ENCODE measurements at places on chromosomes 1 and 21. TPM values are rescaled to one million over a fixed set of nuclear protein-coding genes. Genes with fewer than 3 reads are reported as not detected.

DNA sequence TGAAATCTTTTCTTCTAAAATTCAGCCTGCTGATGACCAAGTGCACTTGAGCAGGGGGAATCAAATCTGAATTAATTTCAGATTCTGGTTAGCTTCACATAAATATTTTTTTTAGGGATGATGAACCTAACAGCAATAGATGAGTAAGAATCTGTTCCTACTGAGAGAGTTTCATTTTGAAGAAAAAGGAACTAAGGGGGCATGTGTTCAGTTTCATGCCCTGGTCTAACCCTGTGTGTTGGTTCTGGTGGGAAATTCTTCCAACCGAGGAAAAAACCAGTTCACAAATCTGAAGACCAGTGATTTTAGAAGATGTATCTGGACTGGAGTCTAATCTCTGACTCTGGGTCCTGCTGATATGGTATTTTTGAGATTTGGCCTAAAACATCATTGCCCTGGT is 13.7 kb downstream of the SELL start:
- no peak for DNase-seq
- no peaks in the 10 kb centered on the region for H3K27me3 ChIP-seq
- peaks cover 10% of the 10 kb centered on the region for H3K4me1 ChIP-seq
- no peak overlapping the region for H3K27ac ChIP-seq
- no peak overlapping the region for H3K4me3 ChIP-seq
- H3K36me3 ChIP-seq = no peaks in the 10 kb centered on the region

Gene TNNT2
- 1.1 TPM for total RNA-seq

DNA sequence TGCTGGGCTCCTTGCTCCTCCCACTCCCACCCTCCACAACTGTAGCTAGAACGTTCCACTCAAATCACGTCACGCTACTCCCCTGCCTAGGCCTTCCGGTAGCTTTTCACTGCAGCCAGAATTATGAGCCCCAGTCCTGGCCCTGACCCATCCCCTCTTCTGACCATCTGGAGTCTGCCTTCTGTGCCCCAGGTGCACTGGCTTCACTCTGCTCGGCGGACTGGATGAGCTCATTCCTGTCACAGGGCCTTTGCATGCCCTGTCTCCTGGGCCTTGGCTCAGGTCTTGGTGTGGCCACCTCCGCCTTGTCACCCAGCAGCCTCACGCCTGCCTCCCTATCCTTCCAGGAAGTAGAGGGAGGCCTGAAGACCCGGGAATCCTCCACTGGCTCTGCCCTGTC is 62.5 kb upstream of the ACTL8 start:
- H3K27ac ChIP-seq = no peak overlapping the region
- H3K4me3 ChIP-seq = no peak overlapping the region
- DNase-seq = no peak
- no peaks in the 10 kb centered on the region for H3K27me3 ChIP-seq
- H3K36me3 ChIP-seq = no peaks in the 10 kb centered on the region
- no peaks in the 10 kb centered on the region for H3K4me1 ChIP-seq

- H3K27me3 ChIP-seq = peaks cover 68% of the 10 kb centered on the region
- no peak overlapping the region for H3K27ac ChIP-seq
- DNase-seq = no peak
- no peaks in the 10 kb centered on the region for H3K36me3 ChIP-seq
Measured at GRCh38 chr1:4218619-4219018, 318.5 kb upstream of the C1orf174 start.

Gene USP16
- 24.1 TPM for total RNA-seq

Gene GABRD
- not detected for total RNA-seq

GRCh38 chr1:161378014-161378413 is 10.3 kb upstream of the CFAP126 start:
- no peaks in the 10 kb centered on the region for H3K36me3 ChIP-seq
- H3K27me3 ChIP-seq = no peaks in the 10 kb centered on the region
- H3K27ac ChIP-seq = no peak overlapping the region
- H3K4me1 ChIP-seq = peaks cover 9% of the 10 kb centered on the region

Gene DPH2
- 46.3 TPM for total RNA-seq

Gene C1orf141
- not detected for total RNA-seq

- no peaks in the 10 kb centered on the region for H3K36me3 ChIP-seq
- DNase-seq = peak; percentile 98
- peak overlapping the region; percentile 99 for H3K27ac ChIP-seq
Measured at GRCh38 chr1:31955917-31956736, 18.0 kb upstream of the PTP4A2 start.

Measured in PC-3 (cell line).